NCI-H524 (cell line): ENCODE measurements at places on chromosomes 3 and 15.

DNA sequence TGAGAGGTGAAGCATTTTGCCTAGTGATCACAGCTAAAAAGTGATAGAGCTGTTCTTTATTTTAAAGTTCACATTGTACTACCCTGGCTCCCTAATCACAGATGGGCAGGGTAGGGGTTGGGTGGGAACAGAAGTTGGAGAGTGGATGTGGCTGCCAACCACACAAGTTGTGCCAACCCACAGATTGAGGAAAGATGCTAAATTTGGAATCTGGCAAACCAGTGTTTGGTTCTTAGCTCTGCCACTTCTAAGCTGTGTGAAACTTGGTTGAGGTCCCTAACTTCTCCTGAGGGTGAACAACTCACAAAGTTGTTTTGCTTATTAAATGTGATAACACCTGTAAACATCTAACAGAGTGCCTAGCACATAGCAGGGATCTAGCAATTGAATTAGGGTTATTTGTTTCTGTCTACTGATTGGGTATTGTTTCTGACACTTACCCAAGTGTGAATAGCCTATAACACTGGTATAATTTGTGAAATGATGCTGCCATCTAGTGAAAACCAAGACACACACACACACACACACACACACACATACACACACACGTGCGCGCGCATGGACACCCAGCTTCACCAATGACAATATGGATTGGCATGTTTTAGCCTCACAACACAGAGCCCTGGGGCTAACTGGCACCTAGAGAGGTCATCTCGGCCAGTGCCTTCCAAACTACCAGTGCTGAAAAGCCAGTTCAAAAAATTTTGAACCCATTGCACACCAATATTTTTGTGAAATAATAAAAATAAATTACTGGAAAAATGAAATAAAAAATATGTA, 25.3 kb downstream of the ADGRG7 start:
- peak; percentile 31 for DNase-seq

DNA sequence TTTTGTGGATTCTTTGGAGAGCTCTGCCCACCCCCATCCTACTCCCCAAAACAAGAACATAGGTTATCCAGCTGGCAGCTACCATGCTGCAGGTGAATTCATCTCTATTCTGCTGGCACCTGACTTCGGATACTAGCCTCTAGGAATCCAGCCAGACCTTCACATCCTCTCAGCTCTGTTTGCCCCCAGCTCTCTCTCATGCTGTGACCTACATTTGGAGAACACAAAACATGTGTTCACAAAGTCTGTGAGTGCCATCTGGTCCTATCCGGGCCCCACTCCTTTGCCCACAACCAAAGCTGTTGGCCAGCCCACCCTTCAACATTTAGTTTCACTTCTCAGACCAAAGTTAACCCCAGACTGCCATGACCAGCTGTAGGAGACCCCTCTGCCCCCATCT, 89.4 kb upstream of the C3orf80 start:
- DNase-seq, result peak; percentile 61

DNA sequence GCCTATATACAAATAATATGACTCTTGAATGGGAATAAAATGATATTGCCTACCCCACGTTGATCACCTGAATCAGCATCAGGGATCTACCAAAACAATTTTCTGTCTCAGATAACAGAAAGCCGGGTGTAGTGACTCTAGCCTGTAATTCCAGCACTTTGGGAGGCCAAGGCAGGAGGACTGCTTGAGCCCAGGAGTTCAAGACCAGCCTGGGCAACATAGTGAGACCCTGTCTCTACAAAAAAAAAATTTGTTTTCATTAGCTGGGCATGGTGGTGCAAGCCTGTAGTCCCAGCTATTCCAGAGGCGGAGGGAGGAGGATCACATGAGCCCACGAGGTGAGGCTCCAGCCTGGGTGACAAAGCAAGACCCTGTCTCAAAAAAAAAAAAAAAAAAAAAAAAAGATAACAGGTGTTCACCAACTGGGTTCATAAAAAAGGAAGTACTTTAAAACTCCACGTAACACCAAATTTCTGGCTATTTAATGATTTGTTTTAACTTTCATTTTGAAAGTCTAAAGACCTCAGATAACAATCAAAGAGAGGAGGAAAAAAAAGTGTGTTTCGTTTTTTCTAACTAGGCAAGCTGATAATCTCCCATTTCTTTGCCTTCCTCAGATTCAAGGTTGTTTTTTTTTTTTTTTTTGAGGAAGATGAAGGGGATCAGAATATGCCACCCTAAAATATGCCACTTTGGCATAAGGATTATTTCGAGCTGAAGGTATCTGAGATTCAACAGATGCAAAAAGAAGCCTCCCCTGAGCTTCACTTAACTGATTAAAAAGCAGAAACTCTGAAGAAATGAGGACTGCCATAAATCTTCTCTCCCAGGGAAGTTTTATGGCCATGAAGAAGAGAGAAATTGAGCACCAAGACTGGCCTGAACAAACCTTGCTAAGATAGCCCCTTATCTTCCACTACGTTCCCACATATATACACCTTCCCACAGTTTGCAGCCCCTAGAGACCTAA, 44.1 kb downstream of the TRANK1 start:
- DNase-seq, result no peak

DNA sequence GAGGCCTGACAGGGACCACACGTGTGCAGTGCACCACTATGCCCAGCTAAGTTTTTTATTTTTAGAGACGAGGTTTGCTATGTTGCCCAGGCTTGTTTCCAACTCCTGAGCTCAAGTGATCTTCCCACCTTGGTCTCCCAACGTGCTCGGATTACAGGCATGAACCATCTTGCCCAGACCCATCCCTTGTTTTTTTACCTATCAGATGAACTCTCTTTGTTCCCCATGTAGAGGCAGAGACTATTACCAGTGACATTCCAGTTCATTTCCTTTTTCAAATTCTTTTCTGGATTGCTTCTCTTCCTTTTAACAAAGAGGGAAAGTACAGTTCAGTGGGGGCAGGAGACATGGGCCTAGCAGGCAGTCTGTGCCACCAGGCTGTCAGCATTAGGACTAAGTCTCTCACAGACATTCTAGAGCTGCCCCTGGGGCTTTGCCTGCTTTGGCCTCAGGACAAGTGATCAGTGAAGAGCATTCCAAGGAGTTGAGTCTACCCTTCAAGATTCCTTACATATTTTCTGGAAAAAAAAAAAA, 103.5 kb upstream of the SLC7A14 start:
- DNase-seq, result no peak

GRCh38 chr15:64685230-64685888, 90.0 kb downstream of the RBPMS2 start:
- DNase-seq, result no peak

GRCh38 chr3:33146791-33147445, 33.1 kb downstream of the CRTAP start:
- DNase-seq, result peak; percentile 8

GRCh38 chr3:178510496-178510895, 25.7 kb upstream of the KCNMB2 start:
- no peak for DNase-seq

DNA sequence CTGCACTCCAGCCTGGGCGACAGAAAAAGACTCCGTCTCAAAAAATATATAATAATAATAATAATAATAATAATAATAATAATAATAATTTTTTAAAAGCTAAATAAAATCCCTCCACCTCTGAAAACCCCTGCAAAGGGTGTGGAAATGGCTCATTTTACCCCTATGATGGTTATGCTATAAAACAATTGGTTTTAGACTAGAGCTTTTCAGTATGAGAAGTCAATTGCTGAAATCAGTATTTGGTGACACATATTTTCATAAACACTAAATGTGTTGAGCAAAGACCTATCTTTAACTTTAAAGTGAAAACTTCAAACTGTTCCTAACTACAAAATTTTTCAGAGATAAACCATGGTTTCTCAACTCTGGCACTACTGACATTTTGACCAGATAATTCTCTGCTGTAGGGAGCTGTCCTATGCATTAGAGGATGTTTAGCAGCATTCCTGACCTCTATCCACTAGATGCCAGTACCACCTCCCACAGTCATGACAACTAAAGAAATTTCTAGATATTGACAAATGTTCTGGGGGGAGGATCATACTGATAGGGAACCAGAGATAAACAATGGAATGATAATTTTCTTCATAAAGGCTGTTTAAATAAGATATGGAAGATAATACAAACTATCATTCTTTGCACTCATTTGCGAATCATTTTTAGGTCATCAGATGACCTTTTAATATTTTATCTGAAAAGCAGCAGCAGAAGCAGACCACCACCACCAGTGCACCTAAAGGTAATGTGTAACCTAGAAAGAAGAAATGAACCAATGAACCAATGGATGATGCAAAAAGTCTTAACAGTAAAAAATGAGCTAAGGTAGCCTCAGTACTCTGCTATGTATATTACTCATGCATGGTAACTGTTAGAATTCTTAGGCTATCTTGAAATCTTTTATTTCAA, 13.8 kb downstream of the PTPN9 start:
- DNase-seq, result no peak

DNA sequence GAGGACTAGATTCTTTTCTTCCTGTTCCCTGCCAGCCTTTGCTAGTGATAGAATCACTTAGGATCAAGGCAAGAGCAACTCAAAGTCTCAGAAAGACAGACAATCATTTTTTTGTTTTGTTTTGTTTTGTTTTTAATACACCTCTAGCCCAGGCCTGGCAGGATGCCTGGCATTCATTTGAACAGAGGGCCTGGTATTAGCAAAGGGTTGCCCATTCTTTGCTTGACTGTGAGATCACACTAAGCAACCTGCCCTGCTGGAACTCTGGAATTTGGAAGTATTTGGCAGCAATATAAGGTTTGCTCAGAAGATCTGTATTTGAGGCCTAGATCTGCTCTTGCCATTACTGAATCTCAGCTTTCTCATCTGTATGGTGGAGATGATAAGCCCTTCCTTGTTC, 21.8 kb upstream of the ATP13A5 start:
- no peak for DNase-seq

DNA sequence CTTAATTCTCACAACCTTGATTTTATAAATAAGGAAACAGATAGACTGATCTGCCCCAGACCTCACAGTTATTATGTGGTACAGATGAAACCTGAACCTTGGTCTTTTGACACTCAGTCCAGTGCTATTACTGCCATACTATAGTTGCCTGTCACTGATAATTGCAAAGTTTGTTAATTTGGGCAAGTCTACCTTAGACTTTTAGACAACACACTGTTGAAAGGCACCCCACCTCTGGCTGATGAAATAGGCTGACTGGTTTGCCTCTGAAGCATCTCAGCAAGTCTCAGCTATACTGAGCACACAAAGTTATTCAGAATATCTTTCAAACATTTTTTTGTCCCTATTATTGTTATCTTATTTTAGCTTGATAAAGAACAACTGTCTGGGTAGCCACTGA, 53.1 kb upstream of the MAP4 start:
- DNase-seq, result no peak

DNA sequence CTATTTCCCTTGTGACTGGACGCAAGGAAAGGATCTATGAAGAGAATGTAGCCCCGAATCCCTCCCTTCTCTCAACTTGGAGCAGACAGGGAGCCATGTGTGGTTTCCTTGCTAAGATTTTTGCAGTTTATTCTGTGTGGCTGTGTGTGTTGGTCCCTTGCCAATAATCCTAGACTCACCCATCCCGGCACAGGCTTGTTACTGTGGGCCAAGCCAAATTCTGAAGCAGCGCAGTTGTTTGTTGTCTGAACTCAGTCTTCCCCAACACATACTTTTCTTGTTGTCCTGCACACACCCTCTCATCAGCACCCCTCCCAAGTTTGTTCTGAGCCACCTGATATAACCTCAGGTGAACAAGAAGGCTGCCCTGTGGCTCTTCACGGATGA, 193.3 kb upstream of the CTDSPL start:
- no peak for DNase-seq

GRCh38 chr3:62109534-62109933, 263.8 kb downstream of the FEZF2 start:
- no peak for DNase-seq

- no peak for DNase-seq
Observed at GRCh38 chr3:192156382-192156781, 571.0 kb downstream of the FGF12 start.

- no peak for DNase-seq
Observed at GRCh38 chr3:5301651-5302297, 114.3 kb downstream of the EDEM1 start.

GRCh38 chr3:19970327-19970726, 23.4 kb downstream of the RAB5A start:
- DNase-seq, result no peak

DNA sequence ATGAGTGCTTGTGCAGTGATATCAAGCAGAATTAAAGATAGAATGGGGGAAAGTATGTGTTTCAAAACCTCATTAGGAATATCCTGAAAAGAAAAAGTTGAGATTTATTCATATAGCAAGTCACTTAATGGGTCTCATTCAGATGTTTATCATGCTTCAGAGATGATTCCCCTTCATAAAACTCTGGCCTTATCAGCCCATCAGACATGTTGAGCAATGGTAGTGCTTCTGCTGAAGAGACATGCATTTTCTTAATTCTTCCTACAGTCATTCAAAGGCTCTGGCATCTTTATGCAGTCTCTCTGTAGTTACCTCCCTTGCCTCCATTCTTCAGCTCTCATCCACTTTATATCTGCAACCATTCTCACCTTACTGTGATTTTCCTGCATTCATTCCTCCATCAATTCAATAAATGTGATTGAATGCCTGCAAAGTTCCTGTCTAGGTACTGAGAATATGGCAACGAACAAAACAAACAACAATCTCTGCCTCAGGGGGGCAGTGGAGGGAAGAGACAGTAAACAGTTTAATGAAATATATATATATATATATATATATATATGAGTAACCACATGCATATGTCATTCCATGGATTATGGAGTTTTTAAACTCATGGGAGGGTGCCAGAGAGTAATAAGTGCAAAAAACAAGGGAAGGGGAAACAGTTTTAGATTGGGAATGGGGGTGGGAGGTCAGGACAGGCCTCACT, 138.5 kb downstream of the NECTIN3 start:
- no peak for DNase-seq

DNA sequence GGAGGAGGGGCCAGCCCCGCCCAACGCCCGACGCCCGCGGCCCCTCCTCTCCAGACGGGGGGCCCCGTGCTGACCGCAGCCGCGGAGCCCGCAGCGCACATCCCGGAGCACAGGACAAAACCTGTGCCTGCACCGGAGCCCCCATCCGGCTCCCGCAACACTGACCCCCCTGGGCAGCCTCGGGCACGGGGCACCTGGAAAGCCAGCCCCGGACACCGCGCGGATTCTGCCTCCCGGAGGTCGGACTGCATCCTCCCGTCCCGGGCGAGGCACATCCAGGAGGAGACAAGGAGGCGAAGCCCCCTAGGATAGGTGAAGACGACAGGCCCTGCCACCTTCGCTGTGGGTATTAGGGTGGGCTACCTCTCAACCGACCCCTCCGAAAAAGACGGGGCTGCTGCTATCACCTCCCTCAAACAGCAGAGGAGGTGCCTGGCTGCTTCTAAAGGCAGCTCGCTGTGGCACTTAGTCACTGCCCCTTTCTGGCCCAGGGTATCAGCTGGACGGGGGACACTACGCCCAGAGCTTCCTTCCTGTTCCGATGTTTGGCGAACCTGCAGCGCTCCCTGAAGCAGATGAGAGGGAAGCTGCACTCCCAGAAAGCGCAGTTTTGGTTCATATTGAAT, 10.6 kb downstream of the XXYLT1 start:
- DNase-seq, result peak; percentile 80

GRCh38 chr3:109903100-109903499, 565.8 kb upstream of the DPPA4 start:
- DNase-seq, result no peak
